ENCODE measurements at places on chromosomes 3 and 15. TPM values are rescaled to one million over a fixed set of nuclear protein-coding genes. Genes with fewer than 3 reads are reported as not detected.

The UBA5 gene
- 42.6 TPM for polyA plus RNA-seq

The ARID3B gene
- 5.6 TPM for polyA plus RNA-seq

The IL5RA gene
- 0.41 TPM for polyA plus RNA-seq

The RETNLB gene
- 0.09 TPM for polyA plus RNA-seq

DNA sequence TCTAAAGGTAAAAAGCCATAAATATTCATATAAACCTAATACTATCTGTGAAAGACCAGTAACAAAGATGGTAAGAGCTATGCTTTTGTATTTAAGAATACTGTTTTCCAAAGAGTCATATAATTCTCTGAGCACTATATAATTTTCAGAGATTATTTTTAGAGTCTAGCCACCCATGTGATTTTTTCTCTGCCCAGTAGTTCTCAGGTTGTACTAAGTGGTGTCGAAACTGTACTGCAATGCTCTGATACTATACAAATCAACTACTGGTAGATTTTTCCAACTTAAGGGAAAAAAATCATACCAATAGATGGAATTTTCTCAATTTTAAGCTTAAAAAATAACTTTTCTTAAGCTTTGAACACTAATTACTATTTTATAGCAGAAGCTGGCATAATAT lies 104.8 kb downstream of the MYO5A start:
- H3K4me3 ChIP-seq = no peak overlapping the region
- H3K4me1 ChIP-seq = no peaks in the 10 kb centered on the region
- H3K36me3 ChIP-seq = no peaks in the 10 kb centered on the region
- no peak for DNase-seq
- H3K27ac ChIP-seq = no peak overlapping the region
- no peaks in the 10 kb centered on the region for H3K27me3 ChIP-seq

GRCh38 chr3:71064956-71065763 lies 518.4 kb downstream of the FOXP1 start:
- no peak for DNase-seq
- H3K27me3 ChIP-seq = no peaks in the 10 kb centered on the region
- peak overlapping the region; percentile 61 for H3K4me3 ChIP-seq
- H3K27ac ChIP-seq = peak overlapping the region; percentile 86

GRCh38 chr3:177516158-177517011 lies 319.1 kb upstream of the TBL1XR1 start:
- no peak for DNase-seq
- no peak overlapping the region for H3K4me3 ChIP-seq
- peaks cover 5% of the 10 kb centered on the region for H3K4me1 ChIP-seq
- H3K27ac ChIP-seq = no peak overlapping the region

- DNase-seq = no peak
- H3K36me3 ChIP-seq = no peaks in the 10 kb centered on the region
- H3K27me3 ChIP-seq = peaks cover 7% of the 10 kb centered on the region
- H3K4me3 ChIP-seq = no peak overlapping the region
- peaks cover 28% of the 10 kb centered on the region for H3K4me1 ChIP-seq
Measured at GRCh38 chr15:94229591-94230369, 1.6 kb upstream of the MCTP2 start.

The DNAJB8 gene
- polyA plus RNA-seq = not detected
